ENCODE measurements at places on chromosomes 7 and 10. TPM values are rescaled to one million over a fixed set of nuclear protein-coding genes. Genes with fewer than 3 reads are reported as not detected.

The FAM25A gene
- not detected for total RNA-seq

The SH2D4B gene
- total RNA-seq = 0.10 TPM

The COL17A1 gene
- total RNA-seq = 1.8 TPM

The GNGT1 gene
- total RNA-seq = not detected

The CHAT gene
- total RNA-seq = not detected

The CHST3 gene
- total RNA-seq = 51.6 TPM

The LIPJ gene
- not detected for total RNA-seq

The PON3 gene
- total RNA-seq = 31.0 TPM

The GNAT3 gene
- total RNA-seq = not detected

The ACHE gene
- 2.8 TPM for total RNA-seq

The EBF3 gene
- total RNA-seq = 0.20 TPM

The DPY19L1 gene
- 49.0 TPM for total RNA-seq

The GHRHR gene
- not detected for total RNA-seq

The WDR86 gene
- 0.15 TPM for total RNA-seq

The MCM10 gene
- 21.3 TPM for total RNA-seq

The FAM237B gene
- total RNA-seq = not detected
